CD8-positive, alpha-beta T cell (primary cell): ENCODE measurements at places on chromosomes 16 and 17.

- DNase-seq = no peak
Measured at GRCh38 chr16:30758988-30759491, 2.8 kb downstream of the CFAP119 start.

- DNase-seq = no peak
Measured at GRCh38 chr16:726438-727290, at the start of the genes CCDC78 and HAGHL. CCDC78 (minus strand) TSS chr16:726443; CDS start chr16:726367, 76 bp downstream. HAGHL (plus strand) TSS chr16:727106; CDS start chr16:727510, 404 bp downstream.

DNA sequence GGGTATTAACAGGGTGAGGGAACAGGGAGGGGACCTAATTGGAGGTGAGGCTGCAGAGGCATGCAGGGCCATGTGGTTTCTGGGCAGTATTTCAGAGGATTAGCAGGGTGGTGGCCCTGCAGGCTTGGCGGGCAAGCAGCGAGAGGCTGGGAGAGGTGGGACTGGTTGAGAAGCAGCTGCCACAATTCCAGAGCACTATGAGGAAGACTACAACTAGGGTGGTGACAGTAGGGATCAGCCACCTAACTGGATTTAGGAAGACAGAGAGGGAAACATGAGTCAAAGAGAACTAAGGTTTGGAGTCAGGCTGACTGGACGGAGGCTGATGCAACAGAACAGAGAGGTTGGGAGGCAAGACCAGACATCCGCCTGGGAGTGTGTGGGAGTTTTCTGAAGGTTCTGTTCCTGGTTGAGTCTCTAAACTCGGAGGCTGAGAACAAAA lies 12.3 kb downstream of the ALOXE3 start:
- DNase-seq = no peak

DNA sequence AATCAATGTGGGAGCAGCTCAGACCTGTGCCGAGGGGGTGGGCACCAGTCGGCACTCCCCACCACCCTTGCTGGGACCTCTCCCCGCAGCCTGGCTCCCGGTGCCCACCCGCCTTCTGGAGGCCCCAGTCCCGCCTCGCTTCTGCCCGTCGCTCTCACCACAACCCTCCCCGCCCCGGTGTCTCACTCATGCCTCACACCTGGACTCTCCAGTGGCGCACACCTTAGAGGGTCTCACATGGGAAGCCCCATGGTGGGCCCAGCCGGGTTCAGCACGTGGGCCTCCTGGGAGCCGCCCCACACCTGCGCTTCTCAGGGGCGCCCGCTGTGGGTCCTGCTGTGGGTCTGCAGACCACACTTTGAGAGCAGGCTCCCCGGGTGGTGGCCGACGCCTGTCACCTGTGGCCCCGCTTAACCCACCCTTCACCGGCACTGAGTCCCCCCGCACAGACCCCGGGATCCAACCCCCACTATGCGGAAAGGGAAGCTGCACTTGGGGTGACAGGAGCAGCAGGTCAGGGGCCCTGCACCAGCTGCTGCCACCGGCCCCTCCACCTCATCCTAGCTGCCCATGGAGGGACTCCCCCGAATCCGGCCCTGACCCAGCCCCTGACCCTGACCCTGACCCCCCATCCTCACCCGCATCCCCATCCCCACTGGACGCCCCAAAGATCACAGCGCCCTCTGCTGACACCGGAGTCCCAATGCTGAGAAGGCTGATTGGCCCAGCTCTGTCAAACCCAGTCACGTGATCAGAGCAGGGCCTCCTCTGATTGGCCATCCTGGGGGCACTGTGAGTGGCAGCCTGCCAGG lies 27.4 kb upstream of the SLC38A10 start:
- DNase-seq = peak; percentile 37

GRCh38 chr16:17578981-17579874 lies 108.5 kb upstream of the XYLT1 start:
- DNase-seq = peak; percentile 34

GRCh38 chr17:31738996-31739699 lies 119.9 kb downstream of the COPRS start:
- no peak for DNase-seq

DNA sequence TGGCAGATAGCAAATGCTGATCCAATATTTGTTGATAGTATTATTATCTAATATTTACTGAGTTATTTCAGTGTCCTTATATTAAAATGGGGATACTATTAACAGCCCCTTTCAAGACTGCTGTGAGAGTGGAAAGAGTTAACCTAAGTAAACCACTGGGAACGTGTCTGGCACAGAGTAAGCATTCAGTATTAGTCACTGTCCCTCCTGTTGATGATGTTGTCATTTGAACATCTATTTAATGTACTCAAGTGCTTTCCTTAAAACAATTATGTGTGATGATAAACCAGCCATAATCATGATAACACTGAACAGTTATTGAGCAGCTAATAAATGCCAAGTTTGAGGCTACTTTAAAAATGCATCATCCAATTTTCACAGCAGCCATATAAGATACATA lies 135.7 kb upstream of the XYLT1 start:
- DNase-seq = no peak

- DNase-seq = no peak
Measured at GRCh38 chr17:67636834-67637520, 80.8 kb upstream of the NOL11 start.

DNA sequence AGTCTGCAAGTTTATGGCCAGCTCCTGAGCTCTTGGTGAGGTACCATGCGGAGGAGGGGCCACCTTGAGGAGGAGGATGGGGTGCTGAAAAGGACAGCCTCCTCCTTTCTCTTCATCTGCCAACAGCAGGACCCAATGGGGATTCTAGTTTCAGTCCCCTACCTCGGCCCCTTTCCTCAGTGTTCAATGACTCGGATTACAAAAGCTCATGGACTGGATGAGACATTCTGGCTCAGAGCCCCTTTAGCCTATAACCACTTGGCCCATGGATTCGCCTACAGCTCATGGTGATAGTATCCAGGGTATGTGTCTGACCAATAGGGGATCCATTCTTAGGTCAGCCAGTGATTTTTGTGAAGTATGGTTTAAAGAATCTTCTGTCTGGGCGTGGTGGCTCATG lies 8.5 kb upstream of the PIK3R6 start:
- no peak for DNase-seq

GRCh38 chr17:60158751-60159478 lies 9.1 kb downstream of the CA4 start:
- DNase-seq = no peak

DNA sequence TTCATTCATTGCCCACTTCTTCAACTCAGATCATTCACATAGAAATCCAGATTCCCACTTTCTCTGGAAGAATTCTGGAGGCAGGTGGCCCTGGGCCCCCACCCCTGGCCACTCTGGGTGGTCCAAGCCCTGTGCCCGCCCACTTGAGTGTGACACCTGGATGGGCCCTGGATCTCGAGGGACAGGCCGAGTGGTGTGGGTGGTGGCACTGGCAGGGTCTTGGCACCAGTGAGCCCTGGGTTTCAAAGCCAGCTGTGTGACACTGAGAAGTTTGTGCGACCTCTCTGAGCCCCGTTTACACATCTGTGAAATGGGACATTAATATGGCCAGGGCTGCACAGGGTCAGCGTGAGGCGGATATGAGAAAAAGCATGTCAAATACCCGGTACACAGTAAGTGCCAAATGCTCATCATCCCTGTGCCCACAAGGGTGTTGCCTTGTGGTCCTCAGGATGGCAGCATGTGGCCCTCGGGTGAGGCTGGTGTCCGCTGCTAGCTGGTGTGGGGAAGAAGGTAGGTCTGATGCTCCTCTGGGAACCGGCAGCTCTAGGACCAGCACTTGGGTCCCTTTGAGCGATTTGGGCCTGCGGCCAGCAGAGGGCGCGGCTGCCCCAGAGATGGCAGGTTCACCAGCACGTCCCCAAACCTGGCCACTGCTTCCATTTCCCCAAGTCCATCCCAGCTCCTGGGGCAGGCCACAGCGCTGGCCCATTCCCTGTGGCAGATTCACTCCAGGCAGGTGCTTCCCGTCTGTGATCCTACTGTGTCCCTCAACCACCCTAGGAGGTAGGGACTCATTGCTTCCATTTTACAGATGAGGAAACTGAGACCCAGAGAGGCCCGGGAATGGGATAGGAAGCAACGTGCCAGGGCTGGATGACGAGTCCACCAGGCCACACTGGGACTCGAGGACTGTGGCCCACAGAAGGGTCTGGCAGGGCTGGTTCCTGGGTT lies 3.6 kb downstream of the OSGIN1 start:
- peak; percentile 50 for DNase-seq

- DNase-seq = no peak
Measured at GRCh38 chr16:81818568-81818896, 39.4 kb downstream of the PLCG2 start.

DNA sequence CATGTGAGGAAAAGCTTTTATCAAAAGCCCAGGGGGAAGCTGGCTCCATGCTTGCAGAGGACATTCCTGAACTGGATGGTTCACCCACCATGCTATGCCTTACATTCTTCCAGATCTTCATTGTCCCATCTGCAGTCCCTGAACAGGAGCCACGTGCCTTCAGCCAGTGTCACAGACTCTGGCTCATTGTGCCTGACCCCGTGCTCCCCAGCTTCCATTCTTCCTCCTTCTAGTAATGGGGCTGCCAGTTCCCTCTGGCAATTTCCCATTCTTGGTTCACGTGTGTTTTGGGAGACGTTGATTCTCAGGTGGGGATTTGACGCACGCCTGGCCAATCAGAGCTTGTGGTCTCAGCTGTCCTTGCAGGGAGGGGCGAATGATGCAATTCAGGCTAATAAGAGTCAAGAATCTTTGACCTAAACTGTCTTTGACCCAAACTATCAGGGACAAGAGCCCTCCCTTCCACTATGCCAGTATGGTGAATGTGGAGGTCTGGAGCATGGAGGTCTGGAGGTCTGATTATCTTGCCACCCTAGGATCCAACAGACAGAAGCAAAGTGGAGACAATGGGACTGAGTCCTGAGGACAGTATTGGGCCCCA lies 52.7 kb downstream of the IRX6 start:
- no peak for DNase-seq

- DNase-seq = no peak
Measured at GRCh38 chr16:14545346-14545884, 84.6 kb downstream of the PARN start.

DNA sequence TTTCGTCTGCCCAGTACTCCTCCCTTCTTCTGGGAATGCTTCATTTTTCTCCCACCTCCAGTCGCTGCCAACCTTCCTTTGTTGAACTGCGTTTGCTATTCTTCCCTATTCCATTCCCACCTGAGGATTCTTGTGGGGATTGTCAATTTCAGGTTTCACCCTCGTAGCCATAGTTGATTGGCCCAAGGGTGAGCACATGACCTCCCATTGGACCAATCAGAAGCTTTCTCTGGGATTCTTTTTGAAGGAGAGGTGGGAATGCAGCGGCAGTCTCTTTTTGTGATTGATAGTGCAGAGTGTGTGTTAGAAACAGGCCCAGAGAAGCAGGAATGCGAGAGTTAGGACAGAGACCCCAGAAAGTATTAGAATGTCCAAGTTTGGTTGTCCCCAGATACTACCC lies 49.1 kb upstream of the GPRC5B start:
- no peak for DNase-seq

GRCh38 chr16:72083778-72084404 lies 9.5 kb downstream of the TXNL4B start:
- no peak for DNase-seq
